ENCODE measurements at places on chromosomes 4 and X.

DNA sequence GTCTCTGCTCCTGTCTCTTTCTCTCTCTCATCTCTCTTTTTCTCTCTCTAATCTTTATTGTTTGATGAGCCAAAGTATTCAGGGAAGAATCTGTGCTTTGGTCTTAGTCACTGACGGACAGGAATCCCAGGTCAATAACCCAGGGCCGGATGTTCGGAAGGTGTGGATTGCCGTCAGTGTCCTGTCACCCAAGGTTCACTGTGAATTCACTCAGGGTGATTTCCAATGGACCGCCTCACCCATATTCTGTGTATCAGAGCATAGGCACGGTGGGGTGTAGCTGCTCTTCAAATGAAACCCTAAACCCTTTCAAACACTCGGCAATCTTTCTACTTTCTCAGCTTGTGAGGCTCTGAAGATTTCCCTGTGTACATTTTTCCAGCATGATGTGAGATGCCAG lies 144.6 kb upstream of the GPC4 start:
- DNase-seq = peak; percentile 31

DNA sequence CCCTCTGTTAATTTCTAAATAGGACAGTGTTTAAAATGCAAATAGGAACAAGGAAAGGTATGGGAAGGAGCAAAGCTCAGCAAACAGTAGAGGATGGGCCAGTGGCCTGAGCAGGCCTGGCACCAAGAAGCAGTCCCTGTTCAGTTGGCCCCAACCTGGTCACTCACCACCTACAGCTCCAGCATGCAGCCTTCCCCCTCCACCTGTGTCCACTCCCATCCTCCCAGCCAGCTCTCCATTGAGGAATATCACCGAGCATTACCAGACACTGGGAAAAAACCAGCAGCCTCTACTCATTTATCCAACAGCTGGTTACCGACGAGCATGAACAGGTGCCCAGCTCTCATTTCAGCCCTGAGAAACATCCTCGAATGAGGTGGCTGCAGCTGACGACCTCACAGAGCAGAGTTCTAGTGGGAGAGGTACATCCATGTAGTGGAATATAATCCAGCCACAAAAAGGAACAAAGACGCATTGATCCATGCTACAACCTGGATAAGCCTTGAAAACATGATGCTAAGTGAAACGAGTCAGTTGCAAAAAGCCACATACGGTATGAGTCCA lies 25.6 kb downstream of the CD99L2 start:
- no peak for DNase-seq

GRCh38 chrX:40140706-40141499 lies 43.1 kb upstream of the BCOR start:
- peak; percentile 24 for DNase-seq

DNA sequence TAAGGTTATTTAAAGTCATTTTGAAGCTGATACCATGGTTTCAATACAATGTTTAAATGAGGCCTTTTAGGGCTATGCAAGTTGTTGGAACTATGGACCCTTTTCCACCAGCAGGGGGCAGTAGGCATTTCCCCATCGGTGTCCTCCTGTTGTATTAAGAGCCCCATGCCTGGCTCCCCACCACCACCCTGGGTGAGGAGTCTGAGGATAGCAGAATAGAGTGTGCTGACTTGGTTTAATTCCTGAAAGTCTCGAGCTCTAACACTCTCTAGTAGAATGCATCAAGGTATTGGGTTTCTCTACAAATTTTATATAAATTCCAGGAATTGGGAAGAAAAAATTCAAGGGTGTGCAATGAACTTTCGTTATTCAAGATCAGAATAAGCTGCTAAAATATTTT lies 234.8 kb upstream of the JADE1 start:
- DNase-seq = peak; percentile 45

GRCh38 chr4:41189666-41190065 lies 24.7 kb downstream of the APBB2 start:
- DNase-seq = no peak

- no peak for DNase-seq
These were observed 167.3 kb downstream of the MID1IP1 start for GRCh38 chrX:38968344-38969216.

- no peak for DNase-seq
These were observed 497 bp downstream of the HPGD start for GRCh38 chr4:174521800-174522182.

DNA sequence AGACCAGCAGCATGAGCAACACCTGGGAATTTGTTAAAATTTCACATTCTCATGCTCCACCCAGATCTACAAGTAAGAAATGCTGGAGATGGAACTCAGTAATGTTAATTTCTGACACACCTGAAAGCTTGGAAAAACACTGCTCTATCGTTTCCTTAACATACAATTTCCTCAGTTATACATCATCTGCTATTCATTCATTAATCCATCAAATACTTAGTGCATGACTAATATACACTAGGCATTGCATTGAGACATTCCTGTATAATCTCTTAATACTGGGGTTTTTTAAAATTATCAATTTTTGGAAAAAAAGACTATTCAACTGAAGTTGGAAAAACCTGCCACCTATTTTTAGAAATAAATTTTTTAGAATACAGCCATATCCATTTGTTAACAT lies 106.1 kb downstream of the CHM start:
- no peak for DNase-seq

DNA sequence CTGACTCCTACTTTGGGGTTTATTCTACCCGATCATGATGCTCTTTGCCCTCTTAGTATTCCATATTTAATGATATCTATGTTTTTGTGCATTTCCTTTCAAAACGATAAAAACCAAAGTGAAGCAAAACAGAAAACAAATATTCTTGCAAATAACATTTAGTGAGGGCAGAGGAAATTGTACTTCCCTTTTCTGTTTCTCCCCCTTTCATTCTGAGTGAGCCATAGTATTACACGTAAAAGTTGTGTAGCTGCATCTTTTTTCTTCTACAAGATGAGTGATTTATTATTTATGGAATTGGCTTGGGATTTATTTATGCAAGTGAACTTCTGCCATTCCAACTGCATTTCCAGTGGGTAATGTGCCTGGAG lies 109.9 kb downstream of the AFF2 start:
- DNase-seq = no peak

DNA sequence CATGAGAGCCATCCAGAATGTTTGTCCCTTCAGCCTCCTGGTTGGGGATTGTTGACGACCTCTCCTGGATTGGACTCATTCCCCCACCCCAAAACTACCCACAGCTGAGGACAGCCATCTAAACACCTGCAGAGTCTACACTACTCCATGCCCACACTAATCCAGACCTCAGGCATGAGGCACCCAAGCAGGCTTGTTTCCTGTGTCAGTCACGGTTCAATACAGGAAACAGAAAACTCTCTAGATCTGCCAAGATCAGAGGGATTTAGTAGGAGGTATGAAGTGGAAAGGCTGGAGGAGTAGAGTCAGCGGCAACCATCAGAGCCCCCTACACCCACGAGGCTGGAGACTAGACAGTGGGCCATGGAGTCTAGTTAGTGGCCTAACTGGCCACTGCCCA lies 37.7 kb downstream of the HAND2 start:
- DNase-seq = no peak

DNA sequence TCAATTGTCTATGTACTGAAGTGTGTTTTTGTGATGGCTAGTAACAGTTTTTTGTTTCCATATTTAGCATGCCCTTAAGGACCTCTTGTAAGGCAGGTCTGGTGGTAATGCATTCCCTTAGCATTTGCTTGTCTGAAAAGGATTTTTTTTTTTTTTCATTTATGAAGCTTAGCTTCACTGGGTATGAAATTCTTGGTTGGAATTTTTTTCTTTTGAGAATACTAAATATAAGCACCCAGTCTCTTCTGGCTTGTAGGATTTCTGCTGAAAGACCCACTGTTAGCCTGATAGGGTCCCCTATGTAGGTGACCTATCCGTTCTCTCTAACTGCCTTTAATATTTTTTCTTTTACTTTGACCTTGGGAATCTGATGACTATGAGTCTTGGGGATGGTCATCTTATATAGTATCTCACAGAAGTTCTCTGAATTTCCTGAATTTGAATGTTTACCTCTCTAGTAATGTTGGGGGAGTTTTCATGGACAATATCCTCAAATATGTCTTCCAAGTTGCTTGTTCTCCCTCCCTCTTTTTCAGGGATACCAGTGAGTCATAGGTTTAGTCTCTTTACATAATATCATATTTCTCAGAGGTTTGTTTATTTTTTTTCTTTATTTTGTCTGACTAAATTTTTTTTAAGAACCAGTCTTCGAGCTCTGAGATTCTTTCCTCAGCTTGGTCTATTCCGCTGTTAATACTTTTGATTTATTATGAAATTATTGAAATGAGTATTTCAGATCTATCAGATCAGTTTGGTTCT lies 157.1 kb upstream of the PGRMC2 start:
- DNase-seq = peak; percentile 38

GRCh38 chrX:16589211-16589610 lies 60.7 kb upstream of the S100G start:
- peak; percentile 67 for DNase-seq

- no peak for DNase-seq
These were observed 34.5 kb upstream of the TRIM2 start for GRCh38 chr4:153169776-153170175.

- peak; percentile 70 for DNase-seq
These were observed 82.0 kb downstream of the PLS3 start for GRCh38 chrX:115642895-115643530.

DNA sequence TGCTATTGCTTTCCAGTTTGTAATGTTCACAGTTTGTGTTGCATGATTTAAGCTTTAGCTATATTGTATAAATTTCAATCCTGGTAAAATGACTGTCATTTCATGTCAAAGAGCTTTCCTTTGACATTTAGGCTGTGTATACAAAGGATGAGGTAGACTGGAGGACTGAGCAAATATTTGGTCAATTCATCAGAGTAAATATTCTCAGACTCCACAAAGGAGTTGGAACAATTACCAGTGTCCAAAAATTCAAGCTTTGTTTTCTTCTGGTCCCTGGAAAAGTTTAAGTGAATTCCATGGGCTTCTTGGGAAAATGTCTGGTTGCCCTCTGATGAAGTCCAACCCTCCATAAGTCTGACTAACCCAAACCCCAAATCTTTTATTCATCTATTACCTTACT lies 682.4 kb downstream of the DACH2 start:
- no peak for DNase-seq

GRCh38 chr4:83885256-83886182 lies 349.6 kb downstream of the GPAT3 start:
- no peak for DNase-seq
